Epithelial cell of esophagus (primary cell): ENCODE measurements at places on chromosomes 2 and 18.

GRCh38 chr2:83067947-83068346 lies 1391.1 kb downstream of the SUCLG1 start:
- no peak for DNase-seq

GRCh38 chr2:135093670-135094330 lies 41.7 kb downstream of the RAB3GAP1 start:
- DNase-seq: no peak

- DNase-seq: peak; percentile 7
Measured at GRCh38 chr2:69271831-69272257, 115.2 kb downstream of the GFPT1 start.

DNA sequence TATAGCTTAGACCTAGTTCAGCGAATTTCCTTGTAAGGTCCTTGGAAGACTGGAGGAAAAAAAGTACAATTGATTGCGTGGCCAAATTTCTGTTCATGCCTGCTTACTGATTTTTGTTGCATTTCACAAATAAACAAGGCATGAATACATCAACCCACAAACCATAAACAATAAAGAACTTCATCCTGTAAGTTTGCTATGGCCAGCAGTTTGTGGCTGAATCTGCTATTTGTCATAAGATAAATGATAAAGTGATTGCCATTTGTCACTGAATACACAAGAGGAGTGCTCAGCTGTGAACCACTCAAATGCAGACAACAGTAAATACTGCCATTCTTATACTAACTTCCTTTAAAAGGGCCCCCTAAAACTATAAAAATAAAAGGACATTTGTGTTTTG lies 259.5 kb downstream of the CCDC178 start:
- no peak for DNase-seq

DNA sequence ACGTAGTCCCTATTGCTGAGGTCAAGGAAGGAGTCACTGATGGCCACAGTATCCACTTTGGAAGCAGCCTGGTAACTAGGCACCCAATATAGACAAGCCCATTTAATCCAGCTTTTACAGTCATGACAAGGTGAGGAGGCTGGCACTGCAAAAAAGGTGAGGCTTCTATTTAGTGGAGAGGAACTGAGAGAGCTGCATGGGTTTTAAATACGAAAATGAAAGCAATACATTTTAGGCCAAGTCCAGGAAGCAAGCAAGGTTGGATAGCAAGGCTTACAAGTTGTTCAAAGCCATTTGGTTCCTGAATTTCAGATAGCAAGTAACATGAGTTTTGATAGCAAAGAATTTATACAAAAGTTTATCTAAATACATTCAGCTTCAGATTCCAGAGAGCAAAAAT lies 80.4 kb downstream of the SGPP2 start:
- no peak for DNase-seq

DNA sequence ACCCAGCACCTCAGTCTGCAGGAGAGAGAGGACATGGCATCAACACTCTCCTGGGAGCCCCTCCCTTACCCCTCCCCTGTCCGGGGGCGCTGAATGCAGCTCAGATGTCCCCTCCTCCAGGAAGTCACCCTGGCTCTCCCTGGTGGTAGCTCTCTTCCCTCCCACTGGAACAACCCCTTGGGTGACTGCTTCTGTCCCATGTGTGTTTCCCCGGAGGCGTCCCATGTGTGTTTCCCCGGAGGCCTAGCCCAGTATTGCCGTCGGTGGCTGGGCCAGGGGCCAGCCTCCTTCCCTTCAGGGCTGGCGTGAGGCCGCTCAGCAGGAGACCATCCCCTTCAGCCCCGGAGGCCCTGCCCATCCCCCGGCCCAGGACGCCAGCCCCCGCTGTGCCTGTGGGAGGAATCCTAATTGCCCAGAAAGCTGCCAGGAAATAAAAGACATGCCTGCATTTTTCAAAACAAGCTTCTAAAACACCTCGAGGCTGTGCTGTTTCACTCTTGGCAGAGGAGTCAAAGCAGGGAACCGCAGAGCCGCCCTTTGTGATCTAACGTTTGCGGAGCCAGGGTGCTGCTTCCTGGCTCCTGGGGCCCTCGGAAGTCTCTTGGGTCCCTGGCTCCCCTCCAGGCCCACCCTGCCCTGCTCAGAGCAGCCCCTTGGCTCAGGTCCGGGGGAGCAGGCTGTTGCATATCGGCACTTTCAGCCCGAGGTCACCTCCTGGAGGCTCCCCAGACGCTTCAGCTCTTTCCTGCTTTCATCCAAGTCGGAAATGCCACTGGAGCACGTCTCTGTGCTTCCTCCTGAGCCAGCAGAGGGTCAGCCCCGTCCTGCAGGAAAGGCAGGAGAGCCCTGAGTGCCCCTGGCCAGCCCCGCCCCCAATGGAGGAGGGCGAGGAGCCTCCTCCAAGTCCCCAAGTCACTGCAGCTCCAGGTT lies 11.4 kb downstream of the SNED1 start:
- DNase-seq: peak; percentile 43

- DNase-seq: no peak
Measured at GRCh38 chr2:105575499-105576025, 169.2 kb upstream of the NCK2 start.

DNA sequence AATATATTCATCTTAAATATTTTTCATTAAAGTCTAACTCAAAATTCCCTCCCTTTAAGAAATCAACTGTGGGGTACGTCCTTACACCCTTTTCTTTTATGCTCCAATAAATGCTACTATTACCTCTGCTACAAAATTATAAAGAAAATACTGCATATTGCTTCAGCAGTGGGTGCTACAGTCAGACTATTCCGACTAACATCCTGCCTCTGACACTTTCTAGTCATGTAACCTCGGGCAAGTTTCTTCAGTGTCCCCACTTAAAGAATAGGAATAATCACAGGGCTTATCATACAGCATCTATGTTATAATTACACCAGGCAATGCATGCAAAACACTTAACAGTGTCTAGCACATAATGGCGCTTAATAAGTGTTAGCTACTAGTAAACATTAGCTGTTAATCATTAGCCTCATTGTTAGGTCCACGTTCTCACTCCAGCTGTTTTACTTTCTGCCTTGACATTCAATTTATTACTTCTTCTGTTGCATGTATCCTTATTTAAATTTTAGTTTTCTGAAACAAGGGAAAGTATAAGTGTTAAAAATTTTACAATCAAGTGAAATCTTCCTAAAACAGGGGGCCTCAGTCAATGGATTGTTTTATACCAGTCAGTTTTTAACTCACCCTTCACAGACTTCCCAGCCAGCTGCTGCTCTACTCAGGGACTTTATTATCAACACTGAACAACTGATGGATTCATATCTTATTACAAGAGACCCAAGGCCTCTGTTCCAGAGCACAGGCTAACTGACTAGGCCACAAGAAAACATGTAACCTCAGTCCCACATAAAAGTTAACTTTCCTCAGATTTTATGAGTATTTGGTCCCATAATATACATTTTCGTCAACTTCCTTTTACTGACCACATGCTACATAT lies 54.0 kb downstream of the CLASP1 start:
- peak; percentile 28 for DNase-seq
